ENCODE measurements at places on chromosomes 13 and 19.

- DNase-seq = no peak
Observed at GRCh38 chr13:53043398-53043797, 14.8 kb downstream of the OLFM4 start.

GRCh38 chr19:18850471-18851375 lies 19.0 kb downstream of the UPF1 start:
- DNase-seq = no peak

GRCh38 chr13:71417205-71417604 lies 449.8 kb downstream of the DACH1 start:
- DNase-seq = no peak

- DNase-seq = no peak
Observed at GRCh38 chr13:33272531-33273124, 12.9 kb downstream of the STARD13 start.

GRCh38 chr13:93398167-93399035 lies 171.8 kb downstream of the GPC6 start:
- no peak for DNase-seq

GRCh38 chr13:78569029-78569428 lies 34.3 kb downstream of the POU4F1 start:
- no peak for DNase-seq
